ENCODE measurements at places on chromosomes 4 and X. TPM values are rescaled to one million over a fixed set of nuclear protein-coding genes. Genes with fewer than 3 reads are reported as not detected.
A peak's percentile ranks its signal among the peaks of the same experiment; 100 is the strongest.

Gene LRIT3
- total RNA-seq, result not detected

Gene MAMLD1
- 15.4 TPM for total RNA-seq

Gene ADRA2C
- total RNA-seq, result 46.1 TPM

- DNase-seq, result no peak
Observed at GRCh38 chrX:98607739-98608138, 1724.0 kb downstream of the RPA4 start.

DNA sequence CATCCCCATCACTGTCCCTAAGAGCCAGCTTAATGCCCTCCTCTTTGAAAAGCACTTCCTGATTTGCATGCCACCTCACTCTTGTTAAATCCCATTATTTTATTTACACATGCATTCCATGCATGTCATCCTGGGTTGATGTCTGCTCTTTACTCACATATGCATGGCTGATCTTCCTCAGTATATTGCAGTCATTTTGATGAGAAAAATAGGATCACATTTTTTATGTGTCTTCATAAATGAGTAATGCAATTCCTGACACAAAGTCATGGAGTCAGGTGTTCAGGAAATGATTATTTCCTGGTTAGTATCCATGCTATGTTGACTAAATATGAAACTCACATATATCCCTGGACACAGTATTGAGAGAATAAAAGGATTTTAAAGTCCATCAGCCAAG is 204.7 kb downstream of the SLIT2 start:
- no peak for DNase-seq

- no peak for DNase-seq
Observed at GRCh38 chr4:54779476-54780148, 121.9 kb downstream of the KIT start.

DNA sequence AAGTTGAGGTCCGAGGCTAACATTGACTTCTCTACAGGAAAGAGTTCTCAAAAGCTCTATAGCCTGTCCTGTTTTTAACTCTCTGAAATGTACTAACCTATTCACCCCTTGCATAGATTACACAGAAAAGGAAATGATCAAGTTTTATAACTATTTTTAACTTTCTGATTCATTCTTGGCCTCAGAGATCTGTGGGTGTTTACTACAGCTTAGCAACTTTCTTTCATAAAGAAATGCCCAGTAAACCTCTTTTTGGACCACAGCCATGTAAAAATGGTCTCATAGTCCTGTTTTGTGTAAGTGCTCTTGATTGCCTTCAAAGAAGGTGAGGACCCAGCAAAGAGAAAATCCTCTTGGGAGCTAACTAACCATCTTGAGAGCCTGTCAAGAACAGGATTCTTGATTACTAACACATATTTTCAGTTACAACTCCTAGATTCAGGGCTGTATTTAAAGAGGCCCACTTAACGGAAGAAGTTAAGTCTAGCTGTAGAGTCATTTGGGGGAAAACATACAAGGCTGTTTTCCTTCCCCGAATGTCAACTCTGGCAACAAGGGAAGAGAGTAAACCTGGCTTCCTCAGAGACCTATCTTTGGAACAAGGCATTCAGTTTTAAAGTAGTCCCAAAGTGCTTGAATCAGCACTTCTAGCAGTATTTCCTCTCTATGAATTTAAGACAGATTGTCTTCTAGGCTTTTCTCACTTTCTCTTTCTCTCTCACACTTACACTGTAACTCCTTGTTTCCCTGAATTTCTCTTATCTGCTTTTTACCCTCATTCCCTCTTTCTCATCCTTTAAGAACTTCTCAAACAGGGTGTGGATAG is 78.2 kb downstream of the IL21 start:
- DNase-seq, result no peak

DNA sequence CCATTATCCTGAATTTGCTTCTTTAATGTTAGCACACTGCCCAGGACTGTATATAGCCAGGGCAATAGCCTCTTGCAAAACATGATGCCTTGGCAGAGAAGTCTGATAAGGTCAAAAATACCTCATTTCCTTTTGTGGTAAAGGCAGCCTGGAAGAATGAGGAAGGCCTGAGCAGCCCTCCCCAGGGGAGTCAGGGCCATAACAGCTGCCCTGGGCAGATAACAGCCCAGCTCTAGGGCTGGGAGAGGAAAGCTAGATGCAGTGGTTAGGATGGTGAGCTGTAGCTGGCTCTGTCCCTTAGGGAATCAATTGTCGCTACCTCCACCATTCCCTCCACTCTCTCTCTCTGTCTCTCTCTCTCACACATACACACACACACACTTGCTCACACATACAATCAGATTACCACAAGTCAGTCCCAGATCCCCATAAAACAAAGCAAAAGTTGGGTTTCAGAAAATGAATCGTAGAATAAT is 29.2 kb downstream of the EFHC2 start:
- DNase-seq, result no peak

DNA sequence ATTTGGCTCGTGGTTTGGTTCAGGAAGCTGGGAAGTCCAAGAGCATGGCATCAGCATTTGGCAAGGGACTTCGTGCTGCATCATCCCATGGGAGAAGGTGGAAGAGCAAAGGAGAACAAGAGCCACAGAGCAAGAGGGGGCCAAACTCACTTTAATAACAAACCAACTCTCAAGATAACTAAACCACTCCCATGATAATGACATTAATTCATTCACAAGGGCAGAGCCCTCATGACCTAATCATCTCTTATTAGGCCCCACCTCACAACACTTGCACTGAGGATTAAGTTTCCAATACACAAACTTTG is 113.4 kb upstream of the ATXN3L start:
- peak; percentile 70 for DNase-seq

DNA sequence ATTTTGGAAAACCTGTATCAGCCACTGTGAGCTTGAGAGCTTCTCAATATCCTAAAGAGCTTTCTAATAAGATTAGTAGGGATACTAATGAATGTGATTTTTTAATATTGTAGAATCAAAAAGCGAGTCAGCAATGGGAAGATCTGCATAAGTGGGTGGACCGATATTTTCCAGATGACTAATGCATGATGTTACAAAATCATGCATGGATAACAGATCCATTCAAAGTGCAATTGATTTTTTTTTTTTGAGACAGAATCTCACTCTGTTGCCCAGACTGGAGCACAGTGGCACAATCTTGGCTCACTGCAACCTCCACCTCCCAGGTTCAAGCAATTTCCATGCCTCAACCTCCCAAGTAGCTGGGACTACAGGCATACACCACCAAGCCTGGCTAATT is 7.3 kb upstream of the CLDN2 start:
- DNase-seq, result no peak

DNA sequence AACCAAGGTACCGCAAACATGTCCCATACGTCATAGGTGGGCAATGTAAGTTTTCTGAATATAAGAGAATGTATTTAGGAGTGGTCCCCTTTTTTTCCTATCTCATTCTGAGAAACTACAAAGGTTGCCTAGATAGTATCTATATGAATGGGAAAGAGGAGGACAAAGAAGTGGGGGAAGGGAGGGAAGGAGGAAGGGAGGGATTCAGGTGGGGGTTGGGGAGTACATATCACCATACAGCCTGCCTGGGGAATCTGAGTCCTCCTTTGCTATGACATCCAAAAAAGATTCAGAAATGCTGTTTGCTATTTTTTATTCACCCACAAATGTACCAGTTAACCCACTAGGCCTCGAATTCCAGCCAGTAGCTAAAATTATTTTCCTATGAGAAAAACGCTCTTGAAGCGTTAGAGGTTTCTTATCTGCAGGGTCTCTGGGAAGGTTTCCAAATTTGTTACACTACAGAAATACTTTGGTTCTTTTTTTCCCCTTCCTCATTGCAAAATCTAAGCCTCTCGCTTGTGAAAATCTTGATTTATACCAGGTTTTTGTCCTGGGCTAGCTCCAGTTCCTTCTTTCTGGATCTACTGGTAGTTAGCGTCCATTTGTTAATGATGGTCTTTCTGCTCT is 212.9 kb downstream of the NSUN7 start:
- DNase-seq, result no peak

GRCh38 chrX:154398668-154399526 is 720 bp downstream of the RPL10 start:
- DNase-seq, result peak; percentile 93

DNA sequence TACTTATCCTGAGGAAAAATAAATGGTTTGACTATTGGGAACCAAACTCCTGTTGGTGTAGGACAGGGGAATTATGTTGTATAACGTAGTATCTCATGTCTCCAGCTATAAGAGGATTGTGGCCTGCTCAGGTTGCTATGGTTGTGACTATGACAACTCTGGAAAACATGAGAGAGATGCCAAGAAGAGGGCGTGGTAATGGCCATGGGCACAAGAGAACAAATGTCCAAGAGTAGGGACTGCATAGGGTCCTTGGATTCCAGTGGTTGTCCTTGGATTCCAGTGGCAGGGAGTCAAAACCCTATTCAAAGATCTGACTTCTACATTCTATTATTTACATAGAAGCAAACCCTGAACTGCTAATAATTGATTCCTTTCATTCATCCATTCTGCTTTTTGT is 6.8 kb upstream of the MOB1B start:
- no peak for DNase-seq

Measured in ascending aorta (tissue), 2 donors.